ENCODE measurements at places on chromosomes 2 and 18.

DNA sequence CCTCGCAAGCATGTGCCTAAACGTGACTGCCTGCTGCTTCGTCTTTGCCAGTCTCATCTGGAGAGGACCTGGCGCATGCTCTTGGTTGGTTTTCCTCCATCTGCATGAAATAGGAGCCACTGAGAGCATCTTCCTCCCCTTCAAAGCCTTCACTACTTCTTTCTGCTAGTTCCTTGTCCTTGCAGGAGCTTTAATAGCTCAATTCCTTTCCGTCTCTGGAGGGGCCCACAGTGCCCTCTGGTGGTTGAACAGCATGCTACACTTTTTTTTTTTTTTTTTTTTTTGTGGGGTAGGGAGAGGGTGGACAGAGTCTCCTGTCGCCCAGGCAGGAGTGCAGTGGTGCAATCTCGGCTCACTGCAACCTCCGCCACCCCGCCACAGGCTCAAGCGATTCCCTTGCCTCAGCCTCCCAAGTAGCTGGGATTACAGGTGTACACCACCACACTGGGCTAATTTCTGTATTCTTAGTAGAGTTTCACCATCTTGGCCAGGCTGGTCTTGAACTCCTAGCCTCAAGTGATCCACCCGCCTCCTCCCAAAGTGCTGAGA, 59.6 kb downstream of the SP110 start:
- DNase-seq: no peak

DNA sequence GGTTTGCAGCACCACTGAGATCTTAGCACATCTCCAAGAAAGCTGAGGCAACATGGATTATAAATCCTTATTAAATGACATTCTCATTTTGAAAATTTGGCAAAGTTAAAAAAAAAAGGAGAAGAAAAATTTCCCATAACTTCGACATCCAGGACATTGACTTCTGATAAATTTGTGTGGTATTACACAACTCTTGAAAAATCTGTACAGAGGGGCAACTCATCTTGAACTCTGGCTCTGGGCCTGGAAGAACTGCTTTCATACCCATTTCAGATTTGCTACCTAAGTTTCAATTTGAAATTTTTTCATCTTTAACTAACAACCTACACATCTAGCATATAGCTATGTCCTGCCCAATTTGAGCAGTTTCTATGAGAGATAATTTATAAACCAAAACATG, 118.0 kb upstream of the UGP2 start:
- no peak for DNase-seq

DNA sequence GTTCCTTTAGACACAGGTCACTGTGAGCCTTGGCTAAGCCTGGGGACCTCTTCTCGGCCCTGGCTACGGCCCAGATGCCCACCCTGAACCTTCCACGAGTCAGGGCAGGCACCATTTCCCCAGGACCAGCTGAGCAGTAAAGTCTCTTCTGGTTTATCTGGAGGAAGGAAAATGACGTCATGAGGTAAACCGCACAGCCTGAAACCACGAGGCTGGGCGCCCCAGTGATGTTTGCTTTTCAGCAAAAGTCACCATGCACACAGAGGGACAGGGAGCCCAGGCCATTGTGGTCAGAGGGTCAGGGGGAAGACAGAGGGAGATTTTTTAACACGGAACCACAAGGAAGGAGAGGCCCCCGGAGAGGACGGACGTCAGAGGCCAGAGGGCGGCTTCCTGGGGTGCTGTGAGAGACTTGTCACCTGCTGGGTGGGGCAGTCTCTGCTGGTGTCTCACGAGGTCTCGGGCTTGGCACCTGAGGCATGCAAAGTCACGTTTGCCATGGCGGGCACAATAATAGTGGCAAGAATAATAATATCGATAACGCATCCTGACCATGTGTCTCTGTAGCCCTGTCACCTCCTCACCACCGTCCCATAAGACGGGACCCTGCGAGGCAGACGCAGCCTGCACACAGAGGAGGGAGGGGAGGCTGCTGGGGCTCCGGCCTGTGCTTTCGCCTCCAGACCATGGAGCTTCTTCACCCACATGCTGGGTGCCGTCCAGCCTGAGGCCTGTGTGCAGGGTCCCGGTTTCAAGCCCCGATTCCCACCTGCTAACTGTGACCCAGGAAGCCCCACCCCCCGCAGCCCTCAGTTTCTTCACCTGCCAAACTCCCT, 33.2 kb upstream of the FOSL2 start:
- peak; percentile 76 for DNase-seq

GRCh38 chr18:9927392-9928063, 13.7 kb downstream of the VAPA start:
- DNase-seq: no peak

- no peak for DNase-seq
Observed at GRCh38 chr2:25388491-25388890, 46.8 kb upstream of the DNMT3A start.

DNA sequence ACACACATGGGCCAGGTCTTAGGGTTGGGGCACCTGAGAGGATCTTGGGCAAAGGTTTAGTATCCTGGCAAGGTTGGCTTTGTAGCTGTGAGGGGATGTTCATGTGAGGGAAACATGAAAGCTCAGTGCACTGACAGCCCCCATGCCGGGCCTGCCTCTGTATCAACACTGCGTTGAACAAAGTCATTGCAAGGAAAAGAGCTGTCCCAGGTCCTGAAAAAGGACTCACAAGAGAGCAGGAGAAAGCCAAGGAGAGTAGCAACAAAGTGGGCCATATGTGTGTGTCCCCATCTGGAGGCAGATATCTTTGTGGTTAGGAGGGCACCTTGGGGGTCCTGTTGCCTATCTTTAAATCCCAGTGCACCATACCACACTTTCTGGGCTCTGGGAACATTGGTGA, 237.8 kb upstream of the THSD7B start:
- DNase-seq: no peak

- no peak for DNase-seq
Observed at GRCh38 chr2:129812071-129812470, 167.4 kb upstream of the RAB6C start.

DNA sequence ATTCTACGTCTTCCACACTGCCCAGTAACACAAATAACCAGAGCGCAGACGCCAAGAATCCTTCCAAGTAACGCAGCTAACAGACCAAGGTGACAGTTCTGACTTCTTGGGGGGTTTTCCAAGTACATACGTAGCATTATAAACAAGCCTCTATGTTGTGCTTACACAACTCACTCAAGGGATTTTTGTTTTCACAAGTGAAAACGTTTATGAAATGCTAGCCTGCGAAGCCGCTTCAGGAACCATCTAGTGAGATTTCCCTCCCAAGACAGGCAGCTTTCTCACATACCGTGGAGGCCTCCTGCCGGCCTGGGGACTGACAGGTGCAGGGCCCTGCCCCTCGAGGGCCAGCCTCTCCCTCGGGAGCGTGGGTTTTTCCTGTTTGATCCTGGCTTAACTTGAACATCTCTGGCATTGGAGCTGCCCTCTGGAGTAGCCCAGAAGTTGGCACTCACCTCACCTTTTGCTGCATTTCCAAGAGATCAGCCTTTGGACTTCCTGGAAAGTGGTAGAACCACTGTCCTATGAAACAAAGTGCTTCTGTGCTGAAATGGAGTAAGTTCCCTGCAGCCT, 151.1 kb downstream of the MBP start:
- DNase-seq: no peak

GRCh38 chr2:191892391-191892790, 45.5 kb upstream of the CAVIN2 start:
- no peak for DNase-seq

DNA sequence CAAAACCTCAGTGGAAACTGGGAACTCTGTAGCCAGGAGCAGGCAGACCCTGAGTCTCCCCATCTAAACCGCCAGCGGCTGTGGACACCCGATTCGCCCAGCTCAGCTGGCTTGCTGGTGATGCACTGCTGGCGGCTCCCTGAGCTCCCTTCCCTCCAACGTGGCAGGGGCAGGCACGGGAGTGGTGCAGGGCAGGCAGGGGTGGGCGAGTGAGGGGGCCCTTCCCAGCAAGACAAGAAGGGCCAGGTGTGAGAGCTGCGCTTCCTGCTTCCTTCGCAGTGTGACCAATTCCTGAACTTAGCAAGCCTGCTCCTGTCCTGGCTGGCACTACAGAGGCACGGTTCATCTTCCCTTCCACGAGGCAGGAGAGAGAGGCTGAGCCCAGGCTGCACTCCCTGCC, 12.3 kb upstream of the SEMA4C start:
- no peak for DNase-seq

GRCh38 chr2:181354626-181355025, 102.6 kb upstream of the ITGA4 start:
- no peak for DNase-seq

- no peak for DNase-seq
Observed at GRCh38 chr2:189327879-189328847, 113.1 kb upstream of the WDR75 start.

GRCh38 chr2:129710670-129711495, 268.6 kb upstream of the RAB6C start:
- no peak for DNase-seq

DNA sequence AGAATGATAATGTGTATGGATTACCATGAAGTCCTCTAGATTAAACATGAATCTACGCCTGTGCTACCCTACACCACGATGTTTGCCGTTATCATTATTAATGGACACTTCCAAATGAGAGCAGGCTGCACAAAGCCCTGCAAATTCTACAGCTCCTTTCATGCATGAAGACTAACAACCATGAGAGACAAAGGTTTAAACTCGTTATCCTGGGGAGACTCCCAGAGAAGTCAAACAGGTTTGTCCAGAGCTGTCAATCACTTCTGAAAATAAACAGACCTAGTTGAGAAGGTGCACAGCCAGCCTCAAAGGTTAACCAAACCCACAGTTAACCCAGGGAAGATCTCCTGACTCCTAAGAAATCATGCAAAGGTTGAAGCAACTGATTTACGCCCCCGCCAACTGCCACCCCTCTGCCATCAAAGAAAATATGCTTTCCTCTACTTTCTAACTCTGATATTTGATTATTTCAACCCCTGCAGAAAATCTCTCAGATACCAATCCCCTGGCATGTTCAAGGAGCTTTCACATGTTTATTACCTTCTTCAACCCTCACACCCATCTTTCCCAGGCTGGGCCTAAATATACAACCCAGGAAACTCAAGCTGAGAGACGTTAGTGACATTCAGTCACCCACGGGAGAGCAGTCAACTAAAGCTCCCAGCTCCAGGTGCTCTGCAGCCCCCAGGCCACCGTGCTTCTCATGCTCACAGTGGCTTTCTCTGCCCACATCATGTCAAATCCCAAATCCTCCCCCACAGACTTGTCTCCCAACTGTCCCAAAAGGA, 35.9 kb downstream of the MYO5B start:
- DNase-seq: no peak

DNA sequence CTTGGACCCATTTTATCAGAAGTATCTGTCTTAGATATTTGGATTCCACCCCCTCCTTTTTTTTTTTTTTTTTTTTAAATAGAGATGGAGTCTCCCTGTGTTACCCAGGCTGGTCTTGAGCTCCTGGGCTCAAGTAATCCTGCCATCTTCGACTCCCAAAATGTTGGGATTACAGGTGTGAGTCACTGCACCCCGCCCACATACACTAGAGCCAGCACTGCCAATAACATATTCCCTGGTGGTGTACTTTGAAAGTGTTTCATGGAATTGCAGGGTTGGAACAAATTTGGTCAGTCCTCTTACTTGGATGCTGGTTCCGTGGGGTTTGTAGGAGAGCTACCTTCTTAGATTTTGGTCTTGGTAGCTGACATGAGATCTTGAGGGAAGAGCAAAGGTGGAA, 15.0 kb downstream of the PDCL3 start:
- DNase-seq: no peak

DNA sequence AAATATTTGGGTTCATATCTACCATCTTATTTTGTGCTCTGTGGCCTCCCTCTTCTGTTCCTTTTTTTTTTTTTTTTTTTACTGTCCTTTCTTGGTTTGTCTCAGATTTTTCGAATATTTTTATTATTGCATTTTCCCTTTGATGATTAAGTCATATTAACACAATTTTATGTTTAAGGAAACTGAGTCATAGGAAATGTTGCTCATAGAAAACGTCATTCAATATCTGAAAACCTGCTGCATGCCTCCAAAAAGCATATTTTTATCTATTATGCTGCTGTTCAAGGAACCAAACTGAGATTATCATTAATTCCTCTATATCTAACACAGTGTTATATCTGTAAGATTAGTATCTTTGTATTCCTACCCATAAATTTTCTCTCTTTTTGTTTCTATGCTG, 614.3 kb upstream of the SLC8A1 start:
- DNase-seq: no peak

DNA sequence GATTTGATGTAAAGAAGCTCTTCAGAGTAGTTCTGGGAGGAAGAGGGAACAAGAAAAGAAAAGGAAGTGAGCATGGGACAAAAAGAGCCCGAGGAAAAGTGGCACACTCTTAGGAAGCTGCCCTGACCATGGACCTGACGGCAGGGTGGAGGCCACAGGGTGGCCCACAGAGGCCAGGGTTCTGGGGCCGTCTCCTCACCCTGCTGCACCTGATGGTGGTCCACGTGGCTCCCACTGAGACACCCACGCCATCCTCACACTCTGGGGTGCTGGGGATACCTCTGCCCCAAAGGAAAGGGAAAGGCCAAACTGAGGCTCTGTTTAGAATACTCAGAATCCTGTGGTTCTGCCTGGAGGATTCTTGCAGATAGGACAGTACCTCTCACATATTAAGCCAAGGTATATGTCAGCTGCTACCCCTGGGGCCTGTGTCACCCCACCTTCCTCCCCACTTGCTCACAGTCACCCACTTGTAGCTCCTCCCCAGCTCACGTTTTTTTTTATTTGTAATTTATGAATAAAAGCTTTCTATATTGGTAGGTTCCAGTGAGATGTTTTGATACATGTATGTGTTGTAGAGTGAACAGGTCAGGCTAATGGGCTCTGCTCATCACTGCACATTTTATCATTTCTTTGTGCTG, 171.1 kb downstream of the LDLRAD4 start:
- DNase-seq: no peak

GRCh38 chr18:6782861-6783260, 53.3 kb downstream of the ARHGAP28 start:
- DNase-seq: no peak

DNA sequence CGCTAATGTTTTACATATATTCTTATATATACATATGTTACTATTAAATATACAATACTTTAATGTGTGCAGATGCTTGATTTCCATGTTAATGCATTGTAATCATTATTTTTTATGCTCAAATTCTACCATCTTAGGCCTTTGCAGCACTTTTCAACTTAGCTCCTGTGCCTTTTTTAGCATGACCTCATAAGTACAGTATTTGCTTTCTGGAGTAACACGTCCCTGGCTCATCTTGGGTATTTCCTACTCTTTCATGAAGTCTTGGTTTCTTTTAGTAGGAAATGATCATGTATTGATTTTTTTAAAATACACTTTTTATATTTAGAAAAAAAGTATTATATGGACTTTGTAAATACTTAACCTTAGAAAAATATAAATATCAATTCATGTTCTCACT, 36.5 kb downstream of the CAB39 start:
- no peak for DNase-seq
